Heart left ventricle (tissue), 16 donors: ENCODE measurements at places on chromosomes 4 and X. TPM values are rescaled to one million over a fixed set of nuclear protein-coding genes. Genes with fewer than 3 reads are reported as not detected.

DNA sequence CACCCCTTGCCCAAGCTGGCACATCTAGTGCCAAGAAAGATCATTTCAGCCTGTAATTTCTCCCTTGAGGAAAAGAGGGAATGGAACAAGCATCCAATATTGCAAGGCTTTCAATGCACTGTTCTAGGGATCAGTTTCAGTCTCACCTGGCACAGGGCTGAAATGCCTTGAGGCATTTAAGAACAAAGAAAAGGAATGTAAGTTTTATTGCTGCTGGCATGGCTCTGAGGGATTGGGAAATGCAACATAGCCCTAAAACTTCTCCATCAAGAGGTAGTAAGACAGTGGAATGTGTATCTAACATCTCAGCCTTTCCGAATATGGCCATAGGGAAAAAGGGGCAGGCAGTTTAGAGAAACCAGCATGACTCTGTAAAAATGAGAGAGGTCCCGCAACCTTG, 732.6 kb upstream of the LCORL start:
- no peak for DNase-seq
- H3K4me3 ChIP-seq, result no peak overlapping the region
- H3K36me3 ChIP-seq, result no peaks in the 10 kb centered on the region
- H3K4me1 ChIP-seq, result no peaks in the 10 kb centered on the region
- H3K27ac ChIP-seq, result no peak overlapping the region

- no peaks in the 10 kb centered on the region for H3K27me3 ChIP-seq
- DNase-seq, result no peak
- no peak overlapping the region for H3K27ac ChIP-seq
- no peaks in the 10 kb centered on the region for H3K36me3 ChIP-seq
Observed at GRCh38 chr4:42843694-42844093, 48.8 kb upstream of the GRXCR1 start.

DNA sequence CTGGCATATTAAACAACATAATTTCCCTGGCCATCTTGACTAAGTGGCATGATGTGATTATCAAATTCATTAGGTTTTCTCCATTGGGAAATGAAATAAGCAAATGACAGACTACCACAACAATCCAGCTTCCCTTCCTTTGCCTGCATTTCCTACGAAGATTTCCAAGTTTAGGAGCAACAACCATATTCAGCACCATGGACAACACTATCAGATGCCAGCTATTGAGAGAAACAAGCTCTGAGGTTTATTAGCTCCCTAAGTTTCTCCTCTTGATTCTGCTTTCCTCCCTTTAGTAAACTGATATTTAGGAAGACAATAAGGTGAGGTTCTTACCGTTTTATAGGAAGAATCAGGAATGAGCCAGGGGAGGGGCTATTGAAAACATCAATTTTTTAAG, 36.2 kb downstream of the DCX start:
- no peaks in the 10 kb centered on the region for H3K4me1 ChIP-seq
- H3K4me3 ChIP-seq, result no peak overlapping the region
- H3K27me3 ChIP-seq, result no peaks in the 10 kb centered on the region
- no peaks in the 10 kb centered on the region for H3K36me3 ChIP-seq
- no peak for DNase-seq

- H3K36me3 ChIP-seq, result no peaks in the 10 kb centered on the region
- no peak overlapping the region for H3K4me3 ChIP-seq
- H3K27ac ChIP-seq, result no peak overlapping the region
Observed at GRCh38 chr4:15395311-15395710, 32.5 kb upstream of the C1QTNF7 start.

- DNase-seq, result no peak
- no peak overlapping the region for H3K4me3 ChIP-seq
- H3K27ac ChIP-seq, result no peak overlapping the region
- peaks cover 10% of the 10 kb centered on the region for H3K4me1 ChIP-seq
- H3K36me3 ChIP-seq, result no peaks in the 10 kb centered on the region
Observed at GRCh38 chr4:7943211-7943610, 3.5 kb upstream of the AFAP1 start.

DNA sequence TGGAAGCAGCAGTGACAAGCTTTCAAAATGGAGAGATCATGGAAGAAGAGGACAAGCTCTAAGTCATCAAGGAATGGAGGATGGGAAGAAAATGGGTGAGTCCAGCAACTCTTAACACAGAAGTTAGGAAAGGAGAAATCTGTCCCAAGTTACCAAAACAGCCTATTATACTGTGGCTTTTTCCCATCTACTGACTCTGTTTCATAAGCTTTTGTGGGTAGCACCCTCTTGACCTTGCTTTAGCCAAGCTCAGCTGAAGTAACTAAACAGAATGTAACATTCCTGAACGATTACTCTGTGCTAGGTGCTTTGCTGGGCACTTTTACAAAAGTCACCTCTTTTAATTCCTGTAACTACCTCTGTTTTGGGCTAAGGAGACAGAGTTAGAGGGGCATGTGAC, 54.9 kb downstream of the MAP7D2 start:
- DNase-seq, result no peak
- H3K4me1 ChIP-seq, result no peaks in the 10 kb centered on the region
- H3K4me3 ChIP-seq, result no peak overlapping the region

DNA sequence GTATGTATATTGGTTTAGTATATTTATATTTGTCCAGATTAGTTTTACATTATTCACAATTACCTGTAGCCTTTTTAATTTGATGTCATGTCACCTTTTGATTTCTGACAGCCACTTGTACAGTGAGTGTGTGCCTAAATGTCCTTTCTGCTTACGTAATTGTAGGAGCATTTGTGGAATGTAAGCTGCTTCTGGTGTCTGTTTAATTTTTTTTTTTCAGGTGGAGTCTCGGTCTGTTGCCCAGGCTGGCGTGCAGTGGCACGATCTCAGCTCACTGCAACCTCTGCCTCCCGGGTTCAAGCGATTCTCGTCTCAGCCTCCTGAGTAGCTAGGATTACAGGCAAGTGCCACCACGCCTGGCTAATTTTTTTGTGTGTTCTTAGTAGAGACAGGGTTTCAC, 91.2 kb upstream of the XAGE2 start:
- no peaks in the 10 kb centered on the region for H3K4me1 ChIP-seq
- no peak for DNase-seq
- H3K27me3 ChIP-seq, result no peaks in the 10 kb centered on the region
- H3K27ac ChIP-seq, result no peak overlapping the region
- no peak overlapping the region for H3K4me3 ChIP-seq

Gene MAGEB2
- total RNA-seq, result not detected

Gene HSFX2
- total RNA-seq, result 1.2 TPM

Gene MGARP
- total RNA-seq, result 0.98 TPM

Gene FAM13A
- 15.2 TPM for total RNA-seq

Gene TEC
- total RNA-seq, result 1.8 TPM
